ENCODE measurements at places on chromosomes 5 and 9.
A peak's percentile ranks its signal among the peaks of the same experiment; 100 is the strongest.

DNA sequence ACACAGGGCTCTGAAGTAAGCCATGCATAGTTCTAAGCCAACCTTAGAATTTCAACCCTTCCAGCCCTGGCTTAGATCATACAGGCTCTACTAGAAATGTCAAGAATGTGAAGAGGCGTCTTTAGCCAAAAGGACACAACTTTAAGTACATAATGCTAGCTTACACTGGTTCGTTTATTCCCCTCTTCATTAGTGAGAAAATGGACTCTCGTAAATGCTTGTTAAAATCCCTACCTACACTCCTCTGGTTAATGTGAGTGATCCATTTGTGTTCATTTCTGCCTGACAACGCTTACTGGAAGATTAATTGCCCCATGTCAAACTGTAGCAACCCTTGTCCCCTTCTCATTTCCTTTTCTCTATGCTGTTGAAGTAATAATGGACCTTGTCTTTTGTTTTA, 149.3 kb upstream of the POU5F2 start:
- H3K4me1 ChIP-seq: peaks cover 11% of the 10 kb centered on the region
- H3K36me3 ChIP-seq: no peaks in the 10 kb centered on the region
- DNase-seq: no peak
- H3K27me3 ChIP-seq: no peaks in the 10 kb centered on the region
- no peak overlapping the region for H3K4me3 ChIP-seq

GRCh38 chr5:177402271-177403043, 2.0 kb upstream of the PFN3 start:
- H3K27ac ChIP-seq: peak overlapping the region; percentile 63
- peak; percentile 90 for DNase-seq
- H3K4me3 ChIP-seq: peak overlapping the region; percentile 72
- peaks cover 14% of the 10 kb centered on the region for H3K27me3 ChIP-seq

DNA sequence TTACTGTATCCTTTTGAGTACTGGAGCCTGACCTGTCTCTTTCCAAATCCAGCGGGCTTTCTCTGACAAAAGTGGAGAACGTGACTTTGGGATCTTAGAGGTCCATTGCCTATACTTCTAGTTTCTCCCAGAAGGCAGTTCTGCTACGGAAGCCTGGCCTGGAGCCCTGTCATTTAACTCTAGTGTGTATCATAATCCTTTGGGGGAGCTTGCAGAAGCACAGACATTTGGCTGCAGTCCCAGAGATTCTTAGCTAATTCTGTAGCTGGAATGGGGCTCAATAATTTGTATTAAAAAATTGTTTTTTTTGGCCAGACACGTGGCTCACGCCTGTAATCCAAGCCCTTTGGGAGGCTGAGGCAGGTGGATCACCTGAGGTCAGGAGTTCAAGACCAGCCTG, 3.0 kb downstream of the HARS2 start:
- no peak overlapping the region for H3K27ac ChIP-seq
- no peak overlapping the region for H3K4me3 ChIP-seq
- DNase-seq: no peak

- no peaks in the 10 kb centered on the region for H3K4me1 ChIP-seq
- no peak overlapping the region for H3K4me3 ChIP-seq
- no peaks in the 10 kb centered on the region for H3K27me3 ChIP-seq
- H3K36me3 ChIP-seq: peaks cover 31% of the 10 kb centered on the region
- DNase-seq: no peak
Observed at GRCh38 chr5:153998010-153998409, 40.7 kb downstream of the FAM114A2 start.

DNA sequence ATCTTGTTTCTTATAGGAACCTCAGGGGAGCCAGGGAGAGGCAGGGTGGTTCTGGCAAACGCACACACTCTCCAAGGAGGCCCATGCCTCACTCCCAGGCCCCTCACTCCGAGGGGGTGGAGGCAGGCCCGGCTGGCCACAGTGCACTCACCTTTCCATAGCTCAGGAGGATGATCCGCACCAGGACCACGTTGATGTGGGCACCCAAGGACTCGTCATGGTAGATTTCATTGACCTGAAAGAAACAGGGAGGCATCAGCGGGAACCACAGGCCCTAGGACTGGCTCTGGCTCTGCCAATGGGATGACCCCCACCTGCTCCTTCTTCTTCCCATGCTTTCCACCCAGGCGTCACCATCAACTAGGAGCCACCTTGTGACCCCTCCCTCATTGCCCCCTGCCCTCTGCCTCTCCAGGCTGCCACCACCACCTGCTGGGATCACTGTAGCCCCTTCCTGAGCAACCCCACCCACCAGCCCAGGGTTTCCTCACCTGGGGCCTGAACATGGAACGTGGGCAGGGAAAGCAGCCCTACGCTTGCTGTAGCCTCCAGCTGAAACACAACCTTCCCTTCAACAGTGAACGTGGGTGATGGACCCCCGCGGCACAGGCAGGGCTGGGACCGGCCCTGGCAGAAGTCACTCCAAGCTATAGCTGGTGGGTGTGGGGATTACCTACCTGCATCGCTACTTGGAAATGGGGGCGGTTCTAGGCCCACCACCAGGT, 120.9 kb downstream of the ZNF354C start:
- H3K4me1 ChIP-seq: no peaks in the 10 kb centered on the region
- DNase-seq: no peak
- H3K27me3 ChIP-seq: peaks cover 11% of the 10 kb centered on the region
- no peak overlapping the region for H3K27ac ChIP-seq
- H3K36me3 ChIP-seq: no peaks in the 10 kb centered on the region

GRCh38 chr5:42677156-42677842, 79.3 kb upstream of the CCDC152 start:
- no peak for DNase-seq
- H3K4me3 ChIP-seq: no peak overlapping the region
- H3K36me3 ChIP-seq: no peaks in the 10 kb centered on the region
- no peaks in the 10 kb centered on the region for H3K4me1 ChIP-seq

- no peak for DNase-seq
Observed at GRCh38 chr5:177336603-177337494, 14.6 kb downstream of the LMAN2 start.

GRCh38 chr5:79357398-79357797, 121.5 kb downstream of the JMY start:
- H3K4me1 ChIP-seq: no peaks in the 10 kb centered on the region
- DNase-seq: no peak
- H3K36me3 ChIP-seq: no peaks in the 10 kb centered on the region
- peaks cover 2% of the 10 kb centered on the region for H3K27me3 ChIP-seq
- no peak overlapping the region for H3K4me3 ChIP-seq

- no peak for DNase-seq
- no peaks in the 10 kb centered on the region for H3K27me3 ChIP-seq
- H3K36me3 ChIP-seq: no peaks in the 10 kb centered on the region
- no peaks in the 10 kb centered on the region for H3K4me1 ChIP-seq
- no peak overlapping the region for H3K27ac ChIP-seq
- no peak overlapping the region for H3K4me3 ChIP-seq
Observed at GRCh38 chr9:33104401-33104800, 27.9 kb upstream of the SMU1 start.

GRCh38 chr9:116944714-116945534, 257.8 kb downstream of the TRIM32 start:
- no peak for DNase-seq
- H3K4me3 ChIP-seq: no peak overlapping the region
- no peaks in the 10 kb centered on the region for H3K4me1 ChIP-seq
- H3K27ac ChIP-seq: no peak overlapping the region
- peaks cover 6% of the 10 kb centered on the region for H3K27me3 ChIP-seq

DNA sequence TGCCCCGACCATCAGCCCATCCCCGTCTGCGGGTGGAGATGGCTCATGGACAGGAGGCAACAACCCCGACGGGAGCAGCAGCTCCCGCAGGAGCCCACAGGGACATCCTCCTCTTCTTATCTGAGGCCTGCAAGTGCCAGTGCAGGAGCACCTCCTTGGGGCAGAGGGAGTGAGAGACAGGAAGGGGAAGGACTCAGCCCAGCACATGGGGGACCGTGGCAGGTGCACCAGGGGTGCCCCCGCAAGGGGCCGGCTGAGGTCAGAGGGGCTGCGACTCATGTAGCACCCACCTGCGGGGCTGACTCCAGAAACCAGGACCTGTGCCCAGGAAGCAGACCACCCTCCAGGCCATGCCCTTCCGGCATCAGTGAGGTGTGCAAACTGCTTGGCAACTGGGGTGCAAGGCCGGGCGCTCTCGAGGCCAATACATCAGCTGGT, 259.8 kb upstream of the ADAMTS16 start:
- DNase-seq: no peak
- no peaks in the 10 kb centered on the region for H3K36me3 ChIP-seq
- no peak overlapping the region for H3K27ac ChIP-seq
- H3K4me1 ChIP-seq: no peaks in the 10 kb centered on the region

GRCh38 chr9:90903766-90904424, 102.3 kb downstream of the SYK start:
- DNase-seq: no peak
- no peaks in the 10 kb centered on the region for H3K27me3 ChIP-seq
- no peak overlapping the region for H3K27ac ChIP-seq
- no peaks in the 10 kb centered on the region for H3K4me1 ChIP-seq

DNA sequence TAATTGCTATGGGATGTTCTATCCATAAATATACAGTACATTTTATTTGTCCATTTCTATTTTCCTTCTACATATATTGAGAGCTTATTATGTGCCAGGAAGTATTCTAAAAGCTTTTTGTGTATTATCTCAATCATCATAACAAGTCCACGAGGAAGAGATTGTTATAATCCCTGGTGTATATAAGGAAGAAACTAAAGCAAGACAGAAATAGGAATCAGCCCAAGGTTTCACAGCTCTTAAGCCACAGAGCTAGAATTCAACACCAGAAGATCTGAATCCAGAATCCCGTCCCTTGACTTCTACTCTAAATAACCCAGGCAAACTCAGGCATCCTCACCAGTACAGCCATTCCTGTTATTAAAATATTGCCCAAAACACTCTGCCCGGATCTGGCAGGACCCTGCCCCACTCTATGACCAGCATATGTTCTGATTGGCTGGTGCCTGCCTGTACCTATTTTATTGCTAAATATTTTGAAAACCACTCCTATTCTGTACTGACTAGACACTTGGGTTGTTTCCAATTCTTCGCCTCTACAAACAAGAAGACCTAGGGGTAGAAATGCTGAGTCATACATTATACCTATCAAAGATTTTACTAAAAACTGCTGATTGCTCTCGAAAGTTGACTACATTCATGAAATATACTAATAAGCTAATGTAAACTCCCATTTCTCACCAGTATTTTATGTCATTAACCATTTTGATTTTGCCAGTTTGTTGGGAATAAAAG, 297.4 kb downstream of the ENC1 start:
- H3K4me1 ChIP-seq: no peaks in the 10 kb centered on the region
- peaks cover 5% of the 10 kb centered on the region for H3K27me3 ChIP-seq
- H3K4me3 ChIP-seq: no peak overlapping the region
- no peak for DNase-seq

DNA sequence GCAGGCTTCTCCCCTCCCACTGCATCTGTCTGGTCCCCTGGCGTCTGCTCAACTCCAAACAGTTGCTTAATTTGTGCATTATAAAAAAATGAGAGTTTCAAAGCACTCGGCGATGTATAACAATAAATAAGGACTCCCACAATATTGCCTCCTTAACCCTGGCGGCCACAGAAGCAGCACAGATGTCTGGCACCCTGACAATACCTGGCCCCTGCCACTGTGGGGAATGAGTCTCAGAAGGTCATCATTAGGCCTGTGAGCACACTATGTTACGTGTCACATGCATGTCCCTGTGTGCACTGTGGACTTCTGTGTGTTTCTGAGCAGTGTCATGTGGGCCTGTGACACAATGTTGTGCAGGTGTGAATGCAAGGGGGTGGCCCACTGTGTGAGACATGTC, 236.5 kb downstream of the PBX3 start:
- no peaks in the 10 kb centered on the region for H3K4me1 ChIP-seq
- H3K36me3 ChIP-seq: no peaks in the 10 kb centered on the region
- no peak overlapping the region for H3K4me3 ChIP-seq
- no peak overlapping the region for H3K27ac ChIP-seq
- peaks cover 17% of the 10 kb centered on the region for H3K27me3 ChIP-seq

DNA sequence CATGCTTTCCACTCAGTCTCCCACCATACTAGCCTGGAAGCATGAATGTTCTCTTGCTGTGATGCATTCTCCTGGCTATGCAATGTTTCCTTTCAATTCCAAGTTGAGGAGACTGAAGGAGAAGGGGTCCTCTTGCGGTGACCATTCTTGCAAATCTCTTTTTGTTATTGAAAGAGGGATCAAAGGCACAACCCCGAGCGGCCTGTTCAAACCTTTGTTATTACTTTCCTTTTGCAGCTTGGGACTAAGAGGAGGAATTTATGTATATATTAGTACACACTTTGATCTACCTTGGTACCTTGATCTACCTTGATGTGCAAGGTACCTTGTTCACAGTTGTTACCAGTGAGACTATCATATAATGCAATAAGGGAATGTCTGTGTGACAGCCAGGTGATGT, 147.3 kb downstream of the KCTD16 start:
- no peak overlapping the region for H3K27ac ChIP-seq
- DNase-seq: no peak
- no peaks in the 10 kb centered on the region for H3K4me1 ChIP-seq
- no peaks in the 10 kb centered on the region for H3K36me3 ChIP-seq
- no peak overlapping the region for H3K4me3 ChIP-seq
- peaks cover 6% of the 10 kb centered on the region for H3K27me3 ChIP-seq

DNA sequence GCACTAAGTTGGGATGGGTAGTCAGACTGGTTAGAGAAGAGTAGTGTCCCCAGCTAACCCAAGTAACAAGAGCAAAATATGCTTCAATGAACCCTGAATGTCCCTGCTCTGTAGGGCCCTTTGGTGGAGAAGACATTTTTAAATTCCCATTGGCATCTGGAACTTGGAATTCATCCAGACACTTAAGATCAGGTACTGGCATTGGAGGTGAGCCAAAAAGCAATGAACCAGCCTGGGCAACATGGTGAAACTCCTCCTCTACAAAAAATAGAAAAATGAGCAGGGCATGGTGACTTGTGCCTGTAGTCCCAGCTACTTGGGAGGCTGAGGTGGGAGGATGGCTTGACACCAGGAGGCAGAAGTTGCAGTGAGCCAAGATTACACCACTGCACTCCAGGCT, 58.9 kb upstream of the ZNF618 start:
- H3K27ac ChIP-seq: no peak overlapping the region
- DNase-seq: no peak
- peaks cover 39% of the 10 kb centered on the region for H3K27me3 ChIP-seq
- H3K4me1 ChIP-seq: no peaks in the 10 kb centered on the region
- no peak overlapping the region for H3K4me3 ChIP-seq

- peak overlapping the region; percentile 91 for H3K27ac ChIP-seq
- no peak overlapping the region for H3K4me3 ChIP-seq
- DNase-seq: no peak
- peaks cover 90% of the 10 kb centered on the region for H3K36me3 ChIP-seq
- no peaks in the 10 kb centered on the region for H3K27me3 ChIP-seq
Observed at GRCh38 chr5:170268153-170268689, 29.4 kb downstream of the LCP2 start.

GRCh38 chr9:5122116-5122515, 63.3 kb downstream of the INSL6 start:
- no peak for DNase-seq
- peaks cover 31% of the 10 kb centered on the region for H3K36me3 ChIP-seq
- no peaks in the 10 kb centered on the region for H3K4me1 ChIP-seq
- H3K27me3 ChIP-seq: no peaks in the 10 kb centered on the region

GRCh38 chr5:169978714-169979113, 1.6 kb downstream of the INSYN2B start:
- no peaks in the 10 kb centered on the region for H3K27me3 ChIP-seq
- H3K36me3 ChIP-seq: peaks cover 14% of the 10 kb centered on the region
- H3K4me3 ChIP-seq: no peak overlapping the region
- H3K27ac ChIP-seq: no peak overlapping the region
- no peak for DNase-seq

GRCh38 chr9:77912895-77913693, 118.5 kb downstream of the GNAQ start:
- peaks cover 61% of the 10 kb centered on the region for H3K4me1 ChIP-seq
- H3K27ac ChIP-seq: no peak overlapping the region
- no peak overlapping the region for H3K4me3 ChIP-seq
- peaks cover 10% of the 10 kb centered on the region for H3K36me3 ChIP-seq
